Anterior cingulate cortex (tissue), 58 donors: ENCODE measurements at places on chromosomes 1 and 21.

- DNase-seq, result no peak
Observed at GRCh38 chr1:98221923-98222322, 301.1 kb upstream of the DPYD start.

DNA sequence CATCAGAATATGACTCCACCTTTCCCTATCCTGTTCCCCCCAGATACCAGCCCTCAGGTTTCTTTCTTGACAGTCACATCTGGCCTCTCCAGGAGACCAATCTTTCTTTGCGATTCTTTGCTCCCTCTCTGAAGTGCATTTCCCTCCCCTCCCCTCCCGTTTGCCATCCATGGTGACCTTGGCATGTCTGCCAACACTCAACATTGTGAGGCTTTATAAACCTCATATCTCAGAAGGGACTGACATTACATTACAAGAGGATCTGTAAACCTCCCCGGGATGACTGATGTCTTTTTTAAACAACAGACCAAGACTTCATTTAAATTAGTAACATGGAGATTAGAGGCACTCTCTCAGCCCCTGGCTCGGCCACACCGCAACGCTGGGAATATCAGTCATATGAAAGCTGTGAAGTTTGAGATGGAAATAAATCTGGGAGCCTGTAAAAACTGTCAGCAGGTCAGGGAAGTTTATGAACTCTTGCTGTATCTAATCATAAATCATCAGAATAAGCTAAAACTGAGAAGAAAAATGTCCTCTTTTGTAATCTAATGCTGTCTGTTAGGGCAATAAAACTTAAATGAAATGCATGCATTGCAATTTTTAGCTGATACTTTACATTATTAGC is 401.7 kb upstream of the PROX1 start:
- no peak for DNase-seq

- DNase-seq, result no peak
Observed at GRCh38 chr21:16169102-16169511, 439.3 kb downstream of the USP25 start.

DNA sequence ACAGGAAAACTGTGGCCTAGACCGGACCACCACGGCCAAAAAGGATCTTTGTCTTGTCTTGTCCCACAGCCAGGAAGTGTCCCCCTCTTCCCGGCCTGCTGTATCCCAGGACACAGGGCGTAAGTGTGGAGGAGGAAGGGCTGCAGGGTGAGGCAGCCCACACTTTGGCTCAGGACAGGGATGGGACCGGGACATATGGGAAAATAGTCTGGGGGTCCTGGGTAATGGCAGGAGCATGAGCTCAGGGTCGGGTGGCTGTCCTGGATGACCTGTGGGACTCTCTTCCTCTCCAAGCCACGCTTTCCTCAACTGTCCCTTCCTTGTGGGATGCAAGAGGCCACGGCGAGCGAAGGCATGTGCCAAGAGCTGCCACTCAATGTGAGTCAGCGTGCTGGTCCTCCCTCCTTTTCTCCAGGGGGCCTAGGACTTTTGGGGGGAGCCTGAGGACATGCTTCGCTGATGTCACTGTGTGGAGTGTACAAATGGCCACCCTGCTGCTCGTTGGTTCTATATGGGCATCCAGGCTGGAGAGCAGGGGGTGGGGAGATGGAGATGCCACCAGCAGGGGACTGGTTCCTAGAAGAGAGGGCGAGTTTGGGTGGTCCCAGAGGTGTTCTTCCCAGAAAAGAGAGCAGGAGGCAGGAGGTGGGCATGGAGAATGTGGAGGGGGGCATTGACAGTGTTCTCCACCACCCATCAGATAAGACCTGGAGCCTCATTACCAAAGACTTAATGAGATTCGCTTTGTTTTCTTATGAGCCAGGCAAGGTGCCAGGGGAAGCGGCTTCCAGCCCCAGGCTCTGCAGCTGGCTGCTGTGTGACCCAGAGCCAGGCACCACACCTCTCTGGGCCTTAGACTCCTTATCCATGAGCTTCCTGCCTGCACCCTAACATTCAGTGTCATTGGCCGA is 11.5 kb upstream of the PADI1 start:
- DNase-seq, result no peak

- DNase-seq, result no peak
Observed at GRCh38 chr1:16158993-16159831, 3.3 kb upstream of the EPHA2 start.

GRCh38 chr1:44442791-44443190 is 37.7 kb downstream of the RNF220 start:
- no peak for DNase-seq

GRCh38 chr1:210527091-210527490 is 198.4 kb downstream of the HHAT start:
- DNase-seq, result no peak

DNA sequence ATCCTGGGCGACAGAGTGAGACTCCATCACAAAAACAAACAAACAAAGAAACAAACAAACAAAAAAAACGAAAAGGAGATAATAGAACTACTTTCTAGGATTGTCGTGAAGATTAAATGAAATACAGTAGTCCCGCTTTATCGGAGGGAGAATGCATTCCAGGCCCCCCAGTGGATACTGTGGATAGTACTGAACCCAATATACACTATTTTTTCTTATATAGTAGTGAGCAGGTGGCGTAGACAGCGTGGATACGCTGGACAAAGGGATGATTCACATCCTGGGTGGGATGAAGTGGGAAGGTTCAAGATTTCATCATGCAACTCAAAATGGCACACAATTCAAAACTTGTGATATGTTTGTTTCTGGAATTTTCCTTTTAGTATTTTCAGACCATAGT is 8.0 kb downstream of the SLC35F3 start:
- no peak for DNase-seq

DNA sequence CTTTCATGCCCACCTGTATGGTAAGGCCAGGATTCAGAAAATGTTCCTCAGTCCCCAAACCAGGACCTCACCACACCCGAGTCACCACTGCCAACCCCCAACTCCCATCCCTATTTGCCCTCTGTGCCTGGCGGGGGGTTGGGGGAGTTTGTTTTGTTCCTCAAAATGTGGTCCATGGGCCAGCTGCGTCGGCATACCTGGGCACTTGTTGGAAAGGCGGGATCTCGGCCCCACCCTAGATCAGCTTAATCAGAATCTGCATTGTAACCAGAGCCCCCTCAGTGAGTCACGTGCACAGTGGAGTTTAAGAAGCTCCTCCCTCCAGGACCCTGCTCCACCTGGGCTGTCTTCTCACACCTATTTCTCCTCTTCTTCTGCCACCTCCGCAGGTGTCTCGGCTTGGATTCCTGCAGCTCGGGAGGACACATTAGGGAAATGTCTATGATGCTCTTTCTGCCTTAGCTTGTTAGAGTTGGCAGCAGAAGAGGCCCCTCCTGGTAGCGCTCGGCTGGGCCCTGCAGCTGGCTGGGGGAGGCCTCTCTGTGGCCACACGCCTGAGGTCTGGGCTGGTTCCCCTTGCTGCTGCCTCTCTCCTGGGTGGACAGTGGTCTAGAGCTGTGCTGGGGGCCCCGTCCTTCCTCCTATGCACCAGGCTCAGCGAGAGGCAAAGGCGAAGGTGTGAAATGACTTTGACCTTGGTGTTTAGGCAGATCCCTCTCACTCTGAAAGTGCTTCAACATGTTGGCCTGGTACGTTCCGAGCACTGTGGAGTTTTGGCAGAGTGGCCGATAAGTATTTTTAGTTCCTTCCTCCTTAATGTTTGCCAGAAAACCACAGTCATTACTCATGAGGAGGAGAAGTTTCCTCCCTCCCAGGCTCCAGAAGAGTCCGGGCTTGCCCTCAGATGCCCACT is 41.8 kb upstream of the CAMTA1 start:
- no peak for DNase-seq
